ENCODE measurements at places on chromosomes 13 and 19. TPM values are rescaled to one million over a fixed set of nuclear protein-coding genes. Genes with fewer than 3 reads are reported as not detected.

Gene ZNF829
- total RNA-seq, result 2.8 TPM

DNA sequence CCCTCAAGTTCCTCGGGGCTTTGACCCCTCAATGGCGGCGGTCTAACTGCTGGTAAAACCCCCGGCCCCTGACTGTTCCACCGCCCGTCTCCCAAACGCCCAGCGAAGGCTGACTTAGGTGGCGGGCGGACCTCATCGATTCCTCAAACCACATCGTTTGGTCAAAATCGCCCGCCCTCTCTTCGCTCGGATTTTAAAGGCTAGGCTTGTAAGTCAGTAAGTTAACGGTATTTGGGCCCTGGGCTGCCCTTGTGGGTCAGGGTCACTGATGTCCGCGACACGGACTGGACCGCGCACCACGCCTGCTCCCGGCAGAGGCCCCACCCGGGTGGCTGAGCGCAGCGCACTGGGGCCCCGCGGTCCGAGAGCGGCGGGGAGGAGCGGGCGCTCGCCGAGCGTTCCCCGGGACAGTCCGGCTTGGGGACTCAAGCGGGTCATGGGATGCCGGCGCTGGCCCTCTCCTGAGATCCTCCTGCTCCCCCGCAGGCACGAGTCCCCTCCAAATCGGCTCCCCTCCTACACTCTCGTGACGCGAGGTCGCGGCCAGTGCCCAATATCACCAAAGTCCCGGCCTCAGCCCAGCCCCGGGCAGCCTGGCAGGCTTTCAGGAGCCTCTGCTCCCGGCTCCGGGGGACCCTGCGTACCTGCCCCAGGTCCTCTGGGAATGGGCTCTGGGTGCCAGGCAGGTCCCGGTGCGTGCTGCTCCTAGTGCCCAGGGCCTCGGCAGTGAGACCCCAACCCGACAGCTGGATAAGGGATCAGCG lies 1.0 kb downstream of the FLT1 start:
- no peak for DNase-seq

DNA sequence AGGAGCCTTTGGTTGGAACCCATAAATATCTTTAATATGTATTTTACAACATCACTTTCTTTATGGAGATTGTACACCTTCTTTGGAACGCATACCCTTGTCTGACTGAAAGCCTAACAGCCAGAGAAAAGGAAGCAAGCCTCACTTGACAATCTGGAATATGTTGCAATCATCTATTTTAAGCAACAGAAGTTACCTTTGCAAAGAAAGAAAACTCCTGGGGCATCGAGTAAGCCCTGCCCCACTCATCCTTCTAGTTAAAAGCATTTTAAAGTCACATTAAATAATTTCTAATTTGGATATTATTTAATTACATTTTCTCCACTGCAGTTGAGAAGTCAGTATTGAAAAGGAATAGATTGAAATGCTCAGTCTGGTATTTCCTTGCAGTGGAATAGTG lies 542.7 kb downstream of the MYO16 start:
- no peak for DNase-seq

Gene KLK12
- not detected for total RNA-seq

DNA sequence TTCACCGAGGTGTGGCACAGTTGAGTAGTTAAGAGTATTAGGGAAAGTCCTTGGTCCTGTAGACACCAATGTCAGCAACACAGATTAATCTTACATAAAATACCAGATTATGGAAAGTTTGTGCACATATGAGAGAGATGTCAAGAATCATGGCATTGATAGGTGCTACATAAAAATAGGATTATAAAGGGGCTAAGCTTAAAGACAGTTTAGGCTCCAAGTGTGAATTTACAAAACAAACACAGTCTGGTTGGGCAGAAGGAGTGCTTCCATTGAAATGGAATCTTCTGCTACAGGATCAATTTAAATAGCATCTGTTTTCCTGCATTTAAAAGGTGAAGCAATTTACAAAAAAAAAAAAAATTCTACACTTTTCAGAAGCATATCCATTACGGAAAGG lies 292.9 kb downstream of the DNAJC15 start:
- DNase-seq, result no peak

Gene P2RY11
- total RNA-seq, result 2.6 TPM

DNA sequence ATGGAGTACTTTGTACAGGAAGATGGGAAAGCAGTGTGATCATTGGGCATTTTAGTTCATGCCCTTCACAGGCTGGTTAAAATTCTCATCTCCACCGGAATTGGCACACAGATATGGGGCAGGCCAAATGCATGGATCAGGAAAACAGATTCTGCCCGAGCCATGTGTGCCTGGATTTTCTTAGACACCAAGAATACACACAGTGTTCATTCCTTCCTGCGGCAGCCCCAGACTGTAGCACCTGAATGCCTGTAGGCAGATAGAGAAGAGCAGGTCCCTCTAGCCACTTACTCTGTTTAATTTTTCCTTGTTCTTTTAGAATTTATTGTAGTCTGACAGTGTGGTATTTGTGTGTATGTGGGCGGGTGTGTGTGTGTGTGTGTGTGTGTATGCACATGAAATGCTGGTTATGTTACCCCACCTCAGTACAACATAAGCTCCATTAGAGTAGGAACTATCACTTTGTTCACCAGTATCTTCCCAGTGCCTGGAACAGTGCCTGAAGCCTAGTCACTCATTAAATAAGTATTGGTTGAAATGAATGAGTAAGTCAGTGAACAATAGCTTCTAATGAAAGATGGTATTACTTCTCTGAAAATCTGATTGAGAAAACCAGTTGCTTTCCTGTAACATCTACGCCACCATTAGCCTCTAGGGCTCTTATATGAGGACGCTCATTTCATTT lies 41.7 kb downstream of the FRY start:
- no peak for DNase-seq

Gene FGF21
- total RNA-seq, result not detected

DNA sequence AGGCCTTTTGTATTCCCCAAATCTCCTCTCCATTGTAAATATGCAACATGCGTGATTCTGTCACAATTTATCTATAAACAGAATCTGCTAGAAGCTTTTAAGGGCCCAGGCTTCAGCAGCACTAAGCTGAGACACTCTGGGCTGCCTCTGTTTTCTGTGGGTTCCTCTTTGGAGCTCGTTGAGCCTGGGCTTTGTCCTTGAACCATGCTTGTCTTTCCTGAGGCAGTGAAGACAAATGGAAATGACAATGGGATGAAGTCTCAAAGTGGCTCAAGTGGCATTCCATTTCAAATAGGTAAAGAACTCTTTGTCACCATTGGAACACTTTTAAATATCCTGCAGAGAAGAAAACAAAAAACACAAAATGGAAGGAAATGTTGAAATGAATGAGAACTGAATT lies 40.3 kb downstream of the RASL11A start:
- no peak for DNase-seq

Data from fibroblast of lung (primary cell).